ENCODE measurements at places on chromosomes 1 and 21.

GRCh38 chr1:85091671-85092280, 43.5 kb upstream of the MCOLN3 start:
- DNase-seq = peak; percentile 3

DNA sequence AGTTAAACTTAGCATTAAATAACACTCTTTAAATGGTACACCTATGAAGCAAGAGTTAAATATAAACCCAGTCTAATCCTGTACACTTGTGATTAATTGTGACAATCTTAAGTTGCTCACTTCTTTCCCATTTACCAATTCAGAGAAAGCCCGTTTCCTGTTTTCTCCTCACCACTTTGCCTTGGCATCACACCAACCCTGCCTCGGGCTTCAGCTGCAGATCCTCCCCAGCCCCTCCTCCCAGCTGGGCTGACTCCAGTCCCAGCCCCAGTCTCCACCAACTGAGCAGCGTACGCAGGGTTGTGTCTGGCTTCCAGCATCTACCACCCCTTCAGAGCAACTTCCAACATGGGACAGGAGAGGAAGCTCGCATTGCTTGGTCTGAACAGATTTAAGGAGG, 4.1 kb downstream of the PYCR2 start:
- peak; percentile 77 for DNase-seq

GRCh38 chr1:5415606-5416005, 576.6 kb downstream of the NPHP4 start:
- no peak for DNase-seq

- DNase-seq = no peak
Measured at GRCh38 chr1:29945426-29945825, 709.1 kb downstream of the PTPRU start.

GRCh38 chr21:33255404-33255803, 10.8 kb upstream of the IL10RB start:
- DNase-seq = no peak

GRCh38 chr1:22776035-22776613, 65.5 kb downstream of the EPHB2 start:
- peak; percentile 55 for DNase-seq

- peak; percentile 14 for DNase-seq
Measured at GRCh38 chr1:113153116-113153803, 80.3 kb downstream of the LRIG2 start.

- DNase-seq = no peak
Measured at GRCh38 chr1:162573136-162573535, 11.6 kb downstream of the UAP1 start.

DNA sequence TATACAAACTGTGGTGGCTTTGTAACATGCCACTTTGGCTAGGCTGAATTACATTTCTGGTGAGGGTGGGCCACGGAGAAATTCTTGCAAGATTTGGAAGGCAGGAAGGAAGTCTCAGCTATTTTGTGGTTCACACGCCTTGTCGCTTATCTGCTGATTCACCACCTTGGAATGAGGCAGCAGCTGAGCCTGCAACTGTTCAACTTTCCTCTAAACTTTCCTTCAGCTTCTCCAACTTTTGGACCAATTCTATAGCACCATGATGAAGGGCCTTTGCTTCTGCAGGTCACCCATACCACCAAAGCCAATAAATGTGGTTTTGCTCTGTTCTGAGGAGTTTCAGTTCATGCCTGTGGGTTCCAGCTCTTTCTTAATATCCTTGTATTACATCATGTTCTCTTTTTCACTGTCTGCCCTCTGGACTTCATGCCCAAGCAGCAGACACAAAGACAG, 337.6 kb upstream of the SNX7 start:
- DNase-seq = peak; percentile 99

- peak; percentile 6 for DNase-seq
Measured at GRCh38 chr1:189859385-189859977, 618.2 kb downstream of the BRINP3 start.
